ENCODE measurements at places on chromosomes 16 and 17. TPM values are rescaled to one million over a fixed set of nuclear protein-coding genes. Genes with fewer than 3 reads are reported as not detected.

PDE6G gene
- 1.8 TPM for total RNA-seq

OR1F1 gene
- total RNA-seq, result not detected

LGALS9B gene
- total RNA-seq, result not detected

UTS2R gene
- 0.17 TPM for total RNA-seq

USH1G gene
- total RNA-seq, result not detected

NME1 gene
- 14.6 TPM for total RNA-seq

SLC47A1 gene
- 0.74 TPM for total RNA-seq

C1QTNF1 gene
- total RNA-seq, result 7.4 TPM

CTRB1 gene
- not detected for total RNA-seq

CAMTA2 gene
- total RNA-seq, result 15.0 TPM

- DNase-seq, result peak; percentile 56
Measured at GRCh38 chr17:4998027-4998731, 429 bp downstream of the KIF1C start.

GRCh38 chr17:57294101-57294500 is 37.8 kb downstream of the MSI2 start:
- no peak for DNase-seq

DNA sequence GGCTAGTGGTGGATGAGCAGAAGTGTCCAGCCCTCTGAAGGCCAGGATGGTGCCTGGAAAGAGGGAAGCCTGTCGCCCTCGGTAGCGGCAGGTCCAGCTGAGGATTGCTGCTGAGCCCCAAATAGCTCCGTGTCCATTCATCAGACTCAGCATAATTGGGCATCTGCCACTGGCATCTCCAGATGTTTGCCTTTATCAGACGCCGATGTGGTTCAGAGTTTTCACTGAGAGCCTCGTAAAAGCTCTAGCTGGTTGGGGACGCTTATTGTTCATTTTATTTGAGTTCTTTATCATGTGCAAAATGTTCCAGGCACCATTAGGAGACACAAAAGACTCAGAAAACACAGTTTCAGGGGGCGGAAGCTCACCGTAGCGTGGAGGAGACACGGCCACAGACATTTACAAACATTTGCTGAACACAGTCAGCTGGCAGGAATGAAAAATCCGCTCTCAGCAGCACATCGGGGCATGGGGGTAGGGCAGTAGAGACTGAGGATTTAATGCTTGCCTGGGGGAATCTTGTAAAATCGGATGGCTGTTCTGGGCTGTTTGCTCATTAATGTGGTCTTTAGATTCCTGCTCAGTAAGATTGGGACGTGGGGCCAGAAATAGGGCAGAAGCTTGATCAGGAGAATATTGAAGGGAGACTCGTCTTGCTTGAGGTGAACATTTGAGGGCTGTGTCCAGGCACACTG is 41.7 kb downstream of the SMPD3 start:
- DNase-seq, result peak; percentile 58

DNA sequence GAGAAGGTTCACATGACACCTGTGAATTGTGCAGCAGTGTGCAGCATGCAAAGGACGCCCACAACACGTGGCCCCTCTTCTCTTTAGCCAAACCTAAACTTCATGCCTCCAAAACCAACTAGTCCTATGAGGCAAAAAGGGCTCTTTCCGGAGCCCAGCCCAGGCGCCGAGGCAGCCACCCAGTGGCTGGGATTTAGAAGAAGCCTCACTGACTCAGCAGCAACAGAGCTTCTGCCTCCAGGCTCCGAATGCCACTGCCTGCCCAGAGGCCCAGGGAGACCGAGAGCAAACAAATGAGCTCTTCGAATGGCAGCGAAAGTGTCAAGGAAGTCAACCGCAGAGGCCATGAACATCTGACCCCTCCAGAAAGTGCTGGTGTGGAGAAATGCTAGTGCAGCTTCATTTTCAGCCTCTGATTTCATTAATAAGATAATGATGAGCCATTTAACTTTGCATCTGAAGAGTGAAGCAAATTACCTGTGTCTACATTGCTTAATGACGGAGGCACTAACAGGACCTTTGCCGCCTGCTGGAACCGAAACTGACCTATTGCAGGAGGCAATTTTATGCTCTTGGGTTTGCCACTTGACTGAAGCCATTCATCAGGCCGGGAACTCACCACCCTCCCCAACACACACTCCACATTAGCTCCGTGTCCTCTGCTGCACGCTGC is 157.7 kb upstream of the RPL38 start:
- DNase-seq, result no peak

- DNase-seq, result no peak
Measured at GRCh38 chr17:38809828-38810227, 10.5 kb upstream of the PIP4K2B start.

DNA sequence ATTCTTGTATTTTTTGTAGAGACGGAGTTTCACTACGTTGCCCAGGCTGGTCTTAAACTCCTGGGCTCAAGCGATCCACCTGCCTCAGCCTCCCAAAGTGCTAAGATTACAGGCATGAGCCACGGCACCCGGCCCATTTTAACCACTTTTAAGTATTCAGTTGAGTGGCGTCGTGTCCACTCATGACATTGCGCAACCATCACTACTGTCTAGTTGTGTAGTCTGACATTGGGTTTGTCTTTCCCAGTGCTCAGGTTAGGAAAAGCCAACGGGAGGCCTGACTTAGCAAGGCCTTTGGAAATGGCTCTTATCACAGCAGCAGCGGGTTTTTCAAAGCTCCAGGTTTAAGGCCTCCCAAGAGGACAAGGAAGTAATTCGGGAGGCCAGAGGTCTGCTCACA is 58.7 kb downstream of the LITAF start:
- DNase-seq, result no peak

DNA sequence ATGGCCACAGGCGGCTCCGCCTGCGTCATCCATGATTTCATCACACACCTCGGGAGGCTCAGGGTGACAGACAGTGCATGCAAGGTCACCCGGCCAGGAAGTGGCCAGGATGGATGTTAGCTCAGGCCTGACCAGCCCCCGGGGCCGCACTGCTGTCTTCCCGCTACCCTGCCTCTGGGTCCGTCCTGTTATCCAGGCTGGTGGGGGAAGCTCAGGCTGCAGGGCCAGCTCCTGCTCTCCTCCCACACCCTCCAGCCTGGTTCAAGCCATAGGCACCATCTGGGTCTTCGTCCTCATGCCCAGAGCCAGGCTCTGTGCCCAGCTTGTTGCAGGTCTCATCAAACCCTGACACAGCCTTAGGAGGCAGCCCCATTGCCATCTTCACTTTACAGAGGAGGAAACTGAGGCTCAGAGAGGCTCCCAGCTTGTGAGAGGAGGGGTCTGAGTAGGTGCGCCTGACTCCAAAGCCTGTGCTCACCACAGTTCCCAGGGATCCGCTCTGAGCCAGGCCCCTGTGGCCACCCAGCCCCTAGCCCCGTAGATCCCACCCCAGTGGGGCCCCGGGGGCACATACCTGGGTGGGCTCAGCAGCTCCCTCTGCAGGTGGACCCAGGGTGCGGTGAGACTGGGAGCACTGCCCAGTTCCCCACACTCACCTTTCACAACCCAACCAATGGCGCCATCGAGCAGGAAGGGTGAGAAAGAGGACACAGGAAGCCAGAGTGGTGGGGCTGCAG is 412 bp upstream of the ADGRG3 start:
- no peak for DNase-seq

- no peak for DNase-seq
Measured at GRCh38 chr17:77768248-77768852, 190.2 kb upstream of the TNRC6C start.

DNA sequence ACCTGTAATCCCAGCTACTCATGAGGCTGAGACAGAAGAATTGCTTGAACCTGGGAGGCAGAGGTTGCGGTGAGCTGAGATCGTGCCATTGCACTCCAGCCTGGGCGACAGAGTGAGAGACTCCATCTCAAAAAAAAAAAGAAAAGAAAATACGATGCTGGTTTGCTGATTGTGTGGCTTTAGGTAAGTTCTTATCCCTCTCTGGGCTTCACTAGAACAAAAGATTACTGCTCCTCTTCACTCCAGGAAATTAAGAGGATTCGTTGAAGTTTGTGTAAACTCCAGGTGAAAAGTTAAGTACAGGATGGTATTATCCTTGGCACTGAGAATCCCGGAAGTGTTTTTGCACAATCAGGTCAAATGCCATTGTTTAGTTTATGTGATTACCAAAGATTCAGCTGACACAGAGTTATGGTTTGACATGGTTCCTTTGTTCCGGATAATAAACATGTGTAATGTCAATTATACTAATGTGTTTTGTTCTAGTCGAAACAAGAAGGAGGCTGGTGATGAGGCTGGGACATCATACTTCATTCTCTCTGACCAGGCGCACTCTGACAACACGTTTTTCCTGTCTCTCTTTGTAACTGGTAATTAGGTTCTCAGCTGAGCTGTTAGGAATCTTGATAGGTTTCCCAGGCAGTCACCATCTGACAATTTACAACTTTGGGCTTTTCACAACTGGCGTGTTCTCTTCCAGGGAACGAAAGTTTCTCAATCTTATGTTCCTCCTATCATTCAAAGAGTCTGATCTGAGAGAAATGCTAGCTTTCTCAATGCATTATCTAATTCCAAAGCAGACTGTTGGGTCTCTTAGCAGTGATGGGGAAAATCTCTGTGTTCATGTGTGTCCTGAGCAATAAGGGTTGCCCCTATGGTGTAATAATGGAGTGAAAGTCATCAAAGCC is 10.8 kb upstream of the TAOK1 start:
- no peak for DNase-seq

GRCh38 chr17:57424777-57425188 is 168.5 kb downstream of the MSI2 start:
- DNase-seq, result no peak

GRCh38 chr16:79390481-79391051 is 210.0 kb downstream of the MAF start:
- no peak for DNase-seq

- no peak for DNase-seq
Measured at GRCh38 chr16:18959031-18959505, 24.7 kb upstream of the TMC7 start.

GRCh38 chr17:15377616-15378015 is 36.2 kb upstream of the TEKT3 start:
- peak; percentile 42 for DNase-seq

DNA sequence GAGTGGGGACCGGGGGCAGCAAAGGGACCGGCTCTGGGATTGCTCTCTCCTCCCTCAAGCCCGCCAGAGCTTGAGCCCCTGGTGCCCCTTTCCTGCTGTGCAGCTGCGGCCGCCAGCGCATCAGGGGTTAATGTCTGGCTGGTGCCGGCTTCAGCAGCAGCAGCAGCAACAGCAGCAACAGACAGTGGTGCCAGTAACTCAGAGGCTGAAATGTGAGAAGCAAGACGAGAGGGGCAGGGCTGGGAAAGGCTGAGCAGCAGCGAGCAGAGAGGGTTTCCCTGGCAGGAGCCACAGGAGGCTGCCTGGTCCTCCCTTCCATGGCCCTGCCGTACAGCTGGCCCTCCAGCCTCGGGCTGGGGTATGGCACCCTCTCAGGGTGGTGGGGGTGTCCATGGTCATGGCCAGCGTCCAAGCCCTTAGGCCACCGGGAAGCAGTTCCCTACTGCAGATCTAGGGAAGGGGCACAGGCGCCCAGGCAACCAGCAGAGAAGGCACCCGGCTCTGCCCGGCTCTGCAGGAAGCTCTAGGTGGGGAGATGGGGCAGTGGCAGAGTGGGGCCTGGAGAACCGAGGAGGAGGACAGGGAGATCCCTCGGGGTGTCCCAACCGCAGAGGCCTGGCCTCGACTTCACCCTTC is 21.1 kb upstream of the TFAP4 start:
- peak; percentile 97 for DNase-seq

DNA sequence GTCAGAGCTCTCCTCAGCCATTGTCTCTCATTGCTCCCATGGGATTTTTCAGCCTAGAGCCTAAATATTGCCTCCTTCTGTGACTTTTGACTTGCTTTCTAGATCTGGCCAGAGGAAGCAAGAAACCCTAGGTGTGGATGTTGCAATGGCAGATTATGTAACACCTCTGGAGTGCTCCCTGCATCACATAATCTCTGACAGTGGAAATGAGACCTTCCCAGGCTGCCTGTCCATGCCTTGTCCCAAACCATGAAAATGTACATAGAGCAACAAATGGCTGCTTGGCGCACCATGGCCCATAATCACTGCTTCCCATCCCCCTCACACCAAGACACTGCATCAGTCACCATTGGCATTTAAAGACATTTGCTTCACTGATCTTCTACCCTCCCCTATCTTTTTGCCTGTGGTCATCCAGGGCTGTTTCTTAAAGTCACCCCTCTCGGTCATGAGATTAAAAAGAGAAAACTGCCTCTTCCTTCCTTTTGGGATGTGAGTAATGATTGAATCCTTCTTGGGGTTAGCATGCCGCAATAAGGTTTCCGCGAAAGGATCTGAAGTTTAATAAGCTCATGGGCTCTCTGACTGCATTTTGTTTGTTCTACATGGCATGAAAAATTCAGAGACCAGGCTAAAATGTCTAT is 34.2 kb upstream of the CCL2 start:
- DNase-seq, result no peak

- no peak for DNase-seq
Measured at GRCh38 chr16:1047801-1048200, 24.7 kb upstream of the SSTR5 start.

DNA sequence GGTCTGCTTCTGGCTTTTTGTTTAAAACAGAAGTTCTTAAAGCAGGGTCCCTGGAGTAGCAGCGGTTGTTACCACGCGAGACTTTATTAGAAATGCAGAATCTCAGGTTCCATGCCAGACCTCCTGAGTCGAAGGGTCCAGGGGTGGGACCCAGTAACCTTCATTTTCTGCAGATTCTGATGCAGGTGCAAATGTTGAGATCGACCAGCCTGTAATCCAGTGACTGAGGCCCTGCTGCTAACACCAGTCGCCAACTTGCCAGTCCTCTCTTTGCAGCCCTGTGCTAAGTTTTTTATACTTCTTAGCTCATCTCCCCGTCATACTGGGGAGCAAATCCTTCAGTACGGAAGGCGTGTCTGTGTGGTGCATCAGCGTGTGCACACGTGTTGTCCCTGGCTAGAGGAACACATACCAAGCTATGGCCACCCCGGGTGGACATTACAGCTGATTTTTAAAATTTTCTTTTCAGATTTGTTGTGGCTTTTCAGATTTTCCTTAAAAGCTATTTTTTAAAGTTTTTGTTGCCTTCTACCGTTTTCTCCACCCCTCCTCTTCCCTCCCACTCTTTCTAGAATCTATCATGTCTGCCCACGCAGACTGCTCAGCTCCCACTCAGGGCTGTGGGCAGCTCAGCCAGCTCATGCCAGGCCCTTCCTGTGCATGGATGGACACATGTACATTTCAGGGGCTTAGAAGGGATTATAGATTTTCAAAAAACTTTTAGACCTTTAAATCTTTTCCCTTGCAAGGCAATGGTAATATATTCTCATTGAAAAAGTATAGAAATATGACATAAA is 57.7 kb downstream of the MEAK7 start:
- DNase-seq, result peak; percentile 0

Measured in lung (tissue), 17 donors.